ENCODE measurements at places on chromosomes 1 and 21.

DNA sequence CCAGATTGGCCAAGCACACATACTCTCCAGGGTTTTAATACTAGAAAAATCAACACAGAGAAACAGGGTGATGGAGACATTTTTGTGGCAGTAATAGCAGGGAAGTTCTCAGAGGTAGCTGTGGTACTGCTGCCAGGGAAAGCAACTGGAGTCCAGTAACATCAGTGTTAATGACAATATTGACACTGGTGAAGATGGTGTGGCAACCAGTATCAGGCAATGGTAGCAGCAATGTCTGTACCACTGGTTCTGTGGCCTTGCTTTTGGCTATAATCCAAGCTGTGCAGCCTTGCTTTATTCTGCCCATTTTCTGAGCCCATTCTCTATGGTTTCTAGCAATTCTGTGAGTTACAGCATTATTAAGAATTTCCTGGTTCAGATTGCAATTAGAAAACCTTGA lies 1.6 kb upstream of the SNX7 start:
- no peaks in the 10 kb centered on the region for H3K36me3 ChIP-seq
- H3K4me1 ChIP-seq, result peaks cover 13% of the 10 kb centered on the region
- H3K27ac ChIP-seq, result no peak overlapping the region

DNA sequence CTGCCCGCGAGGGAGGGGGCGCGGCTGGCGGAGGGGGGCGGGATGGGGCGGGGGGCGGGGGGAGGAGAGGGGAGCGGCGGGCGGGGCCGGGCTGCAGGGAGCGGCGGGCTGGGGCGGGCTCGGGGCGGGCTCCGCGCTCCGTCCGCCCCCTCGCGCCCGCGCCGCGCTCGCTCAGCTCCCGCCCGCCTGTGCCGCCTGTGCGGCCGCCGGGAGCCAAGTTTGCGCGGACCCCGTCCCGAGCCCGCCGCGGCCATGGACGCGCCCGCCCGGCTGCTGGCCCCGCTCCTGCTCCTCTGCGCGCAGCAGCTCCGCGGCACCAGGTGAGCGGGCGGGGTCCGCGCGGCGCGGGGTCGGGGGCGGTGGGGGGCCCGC lies at the start of gene GABRD:
Gene GABRD (plus strand): TSS at position 174 of the 372 bp plus-strand sequence. CDS start 79 bp downstream, at position 253.
- peaks cover 59% of the 10 kb centered on the region for H3K27me3 ChIP-seq
- H3K36me3 ChIP-seq, result no peaks in the 10 kb centered on the region
- no peak within 1 kb of the TSS for H3K27ac ChIP-seq
- no peak within 1 kb of the TSS for H3K4me3 ChIP-seq

DNA sequence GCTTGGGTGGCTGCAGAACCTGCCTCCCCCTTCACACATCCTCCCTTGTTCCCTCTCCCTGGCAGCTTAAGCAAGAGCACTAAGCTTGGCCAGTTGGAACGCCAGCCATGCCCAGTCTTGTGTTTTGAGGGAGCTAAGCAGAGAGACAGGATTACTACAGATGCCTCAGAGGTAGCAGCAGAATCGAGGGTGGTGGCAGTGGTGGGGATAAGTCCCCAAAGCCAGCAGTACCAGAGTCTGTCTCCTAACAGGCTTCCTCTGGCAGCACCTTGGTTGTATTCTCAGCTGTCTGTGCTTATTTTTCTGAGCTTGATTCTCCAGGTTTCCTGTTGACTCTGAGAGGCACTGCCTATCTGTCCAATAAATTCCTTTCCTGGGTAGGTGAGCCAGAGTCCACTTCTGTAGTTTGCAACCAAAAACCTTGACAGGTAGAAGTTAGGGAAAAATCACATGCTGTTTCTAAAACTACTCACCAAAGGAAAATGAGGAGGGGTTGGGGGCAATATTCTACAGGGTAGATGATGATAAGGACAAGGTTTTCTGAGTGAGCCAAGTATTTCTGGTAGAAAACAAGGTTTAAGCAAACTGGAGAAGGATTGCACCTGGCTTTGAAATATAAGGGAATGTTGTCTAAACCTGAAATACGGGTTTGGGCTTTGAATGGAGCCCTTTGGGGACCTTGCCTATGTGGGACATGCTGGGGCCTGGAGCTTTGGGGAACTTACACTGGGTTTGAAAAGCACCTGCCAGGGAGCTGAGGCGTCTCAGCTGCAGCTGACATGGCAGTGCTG lies 100.8 kb downstream of the PBX1 start:
- H3K36me3 ChIP-seq, result no peaks in the 10 kb centered on the region
- no peaks in the 10 kb centered on the region for H3K27me3 ChIP-seq
- no peaks in the 10 kb centered on the region for H3K4me1 ChIP-seq
- H3K27ac ChIP-seq, result no peak overlapping the region

GRCh38 chr1:119656410-119656955 lies 8.4 kb upstream of the ZNF697 start:
- no peak overlapping the region for H3K27ac ChIP-seq
- no peaks in the 10 kb centered on the region for H3K4me1 ChIP-seq
- H3K36me3 ChIP-seq, result no peaks in the 10 kb centered on the region

DNA sequence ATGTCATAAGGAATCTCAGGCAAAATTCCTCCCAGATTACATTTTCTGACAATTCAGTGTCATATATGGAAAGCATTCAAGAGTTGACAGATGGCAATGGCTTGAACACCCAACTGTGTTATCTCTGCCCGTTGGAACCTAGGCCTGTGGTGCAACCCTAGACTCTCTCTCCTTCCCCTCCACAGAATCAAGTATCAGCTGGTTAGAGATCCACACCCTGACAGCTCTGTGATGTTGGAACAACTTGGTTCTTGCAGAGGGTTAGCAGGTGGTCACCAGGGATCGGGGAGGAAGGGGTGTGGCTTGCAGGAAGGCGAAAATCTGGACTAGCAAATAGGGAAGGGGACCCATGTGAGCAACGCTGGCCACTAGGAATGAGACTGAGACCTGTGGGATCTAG lies 26.3 kb downstream of the PCSK9 start:
- no peaks in the 10 kb centered on the region for H3K4me1 ChIP-seq
- no peak for DNase-seq
- H3K36me3 ChIP-seq, result peaks cover 36% of the 10 kb centered on the region
- H3K27me3 ChIP-seq, result no peaks in the 10 kb centered on the region
- H3K27ac ChIP-seq, result no peak overlapping the region
- no peak overlapping the region for H3K4me3 ChIP-seq

GRCh38 chr1:225451340-225451739 lies 23.5 kb upstream of the LBR start:
- H3K4me1 ChIP-seq, result peaks cover 31% of the 10 kb centered on the region
- DNase-seq, result no peak
- H3K27me3 ChIP-seq, result no peaks in the 10 kb centered on the region
- H3K36me3 ChIP-seq, result no peaks in the 10 kb centered on the region
- H3K27ac ChIP-seq, result no peak overlapping the region
- no peak overlapping the region for H3K4me3 ChIP-seq

DNA sequence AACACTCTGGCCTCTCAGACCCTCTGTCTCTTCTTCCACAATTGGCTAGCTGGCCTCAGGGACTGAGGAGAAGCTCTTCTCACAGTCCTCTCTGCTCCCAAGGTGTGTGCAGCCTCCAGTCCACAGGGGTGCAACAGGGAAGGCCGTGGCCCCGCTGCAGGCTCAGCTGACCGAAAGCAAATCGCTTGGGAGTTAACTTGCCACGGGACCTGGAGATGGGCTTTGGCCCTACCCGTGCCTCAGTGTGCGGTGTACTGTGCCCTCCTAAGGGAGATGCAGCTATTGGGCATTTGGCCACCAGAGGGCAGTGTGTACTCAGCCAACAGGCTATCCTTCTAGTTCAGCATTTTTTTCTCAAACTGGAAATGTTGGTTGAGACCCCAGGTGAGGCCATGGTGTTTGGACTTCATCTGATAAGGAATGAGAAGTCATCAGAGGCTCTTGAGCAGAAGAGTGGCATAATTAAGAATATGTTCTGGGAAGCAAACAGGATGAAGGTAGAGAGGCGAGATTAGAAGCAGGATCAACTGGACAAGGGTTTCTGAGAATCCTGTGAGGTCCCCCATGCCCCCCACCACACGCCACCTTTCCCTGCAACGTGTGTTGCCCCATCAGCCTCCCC lies 42.5 kb upstream of the TMEM125 start:
- H3K36me3 ChIP-seq, result no peaks in the 10 kb centered on the region
- H3K4me3 ChIP-seq, result no peak overlapping the region
- H3K4me1 ChIP-seq, result peaks cover 3% of the 10 kb centered on the region
- no peaks in the 10 kb centered on the region for H3K27me3 ChIP-seq
- peak; percentile 80 for DNase-seq
- no peak overlapping the region for H3K27ac ChIP-seq
